ENCODE measurements at places on chromosomes 5 and 9. TPM values are rescaled to one million over a fixed set of nuclear protein-coding genes. Genes with fewer than 3 reads are reported as not detected.

DNA sequence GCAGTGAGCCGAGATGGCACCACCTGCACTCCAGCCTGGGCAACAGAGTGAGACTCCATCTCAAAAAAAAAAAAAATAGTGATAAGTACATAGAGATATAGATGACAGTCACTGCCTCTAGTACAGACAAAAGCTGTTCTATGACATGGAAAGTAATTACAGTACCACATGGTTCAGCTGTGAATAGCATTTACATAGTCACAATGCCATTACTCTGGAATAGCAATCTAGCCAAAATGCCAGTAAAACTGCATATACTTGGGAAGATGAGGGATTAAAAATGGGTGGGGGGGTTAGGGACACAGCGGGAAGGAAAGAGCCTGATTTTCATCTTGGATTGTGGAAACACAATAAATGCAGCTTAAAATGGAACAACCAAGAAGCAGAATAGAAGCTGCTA, 39.4 kb upstream of the CNOT6 start:
- no peaks in the 10 kb centered on the region for H3K36me3 ChIP-seq
- H3K4me1 ChIP-seq, result no peaks in the 10 kb centered on the region
- no peak for DNase-seq
- no peak overlapping the region for H3K4me3 ChIP-seq
- H3K27ac ChIP-seq, result no peak overlapping the region

The LCN1 gene
- not detected for total RNA-seq

The SNCB gene
- total RNA-seq, result 0.31 TPM

DNA sequence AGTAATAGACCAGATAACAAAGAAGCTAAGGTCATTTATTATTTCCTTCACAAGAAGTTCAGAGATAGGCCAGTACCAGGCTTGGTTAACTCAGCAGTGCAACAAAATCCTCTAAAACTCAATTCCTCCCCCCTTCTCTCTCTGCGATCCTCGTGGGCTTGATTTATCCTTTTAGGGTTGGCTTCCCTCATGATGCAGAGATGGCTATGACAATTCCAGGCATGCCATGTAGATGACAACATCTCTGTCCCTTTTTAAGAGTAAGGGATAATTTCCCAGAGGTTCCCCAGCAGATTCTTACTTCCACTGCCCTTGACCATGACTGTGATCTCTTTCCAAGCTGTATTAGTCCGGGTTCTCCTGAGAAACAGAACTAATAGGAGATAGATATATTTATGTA, 28.7 kb upstream of the DAP start:
- no peak overlapping the region for H3K4me3 ChIP-seq
- no peaks in the 10 kb centered on the region for H3K27me3 ChIP-seq
- no peak overlapping the region for H3K27ac ChIP-seq
- DNase-seq, result no peak
- H3K36me3 ChIP-seq, result no peaks in the 10 kb centered on the region

DNA sequence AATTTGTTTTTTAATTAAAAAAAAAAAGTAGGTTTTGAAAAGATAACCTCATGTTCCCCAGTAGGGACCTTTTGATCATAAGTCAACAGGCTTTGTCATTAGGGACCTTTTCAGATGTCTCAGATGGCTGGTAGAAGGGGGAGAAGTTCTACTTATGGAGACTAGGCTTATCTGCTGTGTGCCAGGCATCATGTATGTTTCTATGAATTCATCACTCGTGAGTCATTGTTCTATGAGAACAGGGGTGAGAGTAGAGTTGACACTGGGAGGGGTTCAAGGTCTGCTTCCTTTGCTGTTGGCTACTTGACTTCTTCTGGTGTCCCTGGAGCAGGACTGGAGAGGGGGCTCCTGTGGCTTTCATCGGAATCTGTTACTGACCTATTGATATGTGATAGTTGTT, 138.8 kb downstream of the KDM4C start:
- H3K4me3 ChIP-seq, result no peak overlapping the region
- H3K27me3 ChIP-seq, result no peaks in the 10 kb centered on the region
- DNase-seq, result no peak
- no peak overlapping the region for H3K27ac ChIP-seq
- peaks cover 11% of the 10 kb centered on the region for H3K36me3 ChIP-seq

Data from activated CD4-positive, alpha-beta memory T cell treated with anti-CD3 and anti-CD28 coated beads for 36 hours (primary cell).